Cardiac fibroblast (primary cell): ENCODE measurements at places on chromosomes 4 and X.

- peak; percentile 26 for DNase-seq
Observed at GRCh38 chr4:74934016-74934831, 1.3 kb downstream of the PARM1 start.

- DNase-seq: no peak
Observed at GRCh38 chrX:129786210-129786651, 6.5 kb downstream of the SASH3 start.

GRCh38 chr4:138205531-138206233 is 36.5 kb downstream of the SLC7A11 start:
- no peak for DNase-seq

DNA sequence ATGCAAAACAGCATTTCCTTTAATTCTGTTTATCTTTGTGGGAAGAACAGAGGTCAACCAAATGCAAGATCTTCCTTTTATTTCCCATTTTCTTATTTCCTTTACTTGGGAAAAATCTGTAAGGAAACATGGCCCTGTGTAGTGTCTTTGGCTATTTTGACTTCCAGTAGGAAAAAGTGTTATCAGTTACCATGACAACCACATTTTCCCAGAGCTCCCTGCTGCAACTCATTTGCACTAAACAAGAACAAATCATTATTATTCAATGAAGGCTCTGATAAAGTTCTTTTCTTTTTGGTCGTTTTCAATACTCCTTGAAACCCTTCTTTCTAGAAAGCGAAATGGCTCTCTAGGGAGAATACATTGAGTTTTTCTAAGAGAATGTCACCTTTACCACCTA is 117.2 kb upstream of the DDX53 start:
- DNase-seq: no peak

DNA sequence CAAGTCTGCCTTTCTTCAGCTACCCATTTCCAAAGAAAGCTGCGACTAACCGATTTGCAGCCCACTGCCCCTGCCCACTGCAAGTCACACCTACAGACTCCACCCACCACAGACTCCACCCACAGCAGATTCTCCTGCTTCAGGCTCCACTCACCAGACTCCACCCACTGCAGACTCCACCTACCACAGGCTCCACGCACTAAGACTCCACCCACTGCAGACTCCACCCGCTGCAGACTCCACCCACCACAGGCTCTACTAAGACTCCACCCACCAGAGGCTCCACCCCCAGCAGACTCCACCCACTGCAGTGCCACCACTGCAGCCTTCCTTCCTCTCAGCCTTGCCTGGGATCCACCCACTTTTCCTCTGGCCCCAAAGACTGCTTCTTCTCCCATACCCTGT is 41.3 kb downstream of the ABLIM2 start:
- peak; percentile 50 for DNase-seq

DNA sequence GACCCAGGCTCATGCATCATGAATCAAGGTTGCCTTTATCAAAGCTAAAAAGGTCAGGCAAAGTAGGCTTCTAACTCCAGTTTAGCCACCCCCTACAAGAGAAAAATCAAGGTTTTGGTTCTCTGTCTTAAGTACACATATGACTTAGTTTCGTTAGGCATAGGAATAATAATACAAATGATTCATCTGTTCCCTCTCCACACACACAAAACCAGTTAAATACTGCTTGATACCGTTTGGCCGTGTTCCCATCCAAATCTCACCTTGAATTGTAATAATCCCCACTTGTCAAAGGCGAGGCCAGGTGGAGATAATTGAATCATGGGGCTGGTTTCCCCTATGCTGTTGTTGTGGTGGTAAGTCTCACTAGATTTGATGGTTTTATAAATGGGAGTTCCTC is 226.2 kb downstream of the HS6ST2 start:
- no peak for DNase-seq

GRCh38 chr4:156756118-156756517 is 215.5 kb downstream of the PDGFC start:
- peak; percentile 40 for DNase-seq

GRCh38 chr4:184100297-184100885 is 117.3 kb downstream of the ENPP6 start:
- DNase-seq: peak; percentile 20

DNA sequence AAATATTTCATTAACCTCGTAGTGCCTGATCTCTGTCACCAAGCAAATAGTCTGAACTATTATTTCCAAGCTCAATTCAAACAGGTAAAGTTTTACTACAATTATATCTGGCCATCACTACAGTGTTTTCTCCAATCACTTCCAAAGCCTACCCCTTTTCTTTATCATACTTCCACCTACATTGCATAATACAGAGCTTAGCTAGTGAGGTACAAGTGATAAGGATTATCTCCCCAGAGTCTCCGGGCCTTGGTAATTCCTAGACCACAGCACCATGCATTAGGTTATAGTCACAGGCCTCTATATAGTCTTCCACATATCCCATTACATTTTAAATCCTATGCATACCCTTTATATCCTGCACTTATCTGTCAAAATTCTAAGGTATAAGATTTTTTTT is 154.2 kb downstream of the SNCA start:
- no peak for DNase-seq

DNA sequence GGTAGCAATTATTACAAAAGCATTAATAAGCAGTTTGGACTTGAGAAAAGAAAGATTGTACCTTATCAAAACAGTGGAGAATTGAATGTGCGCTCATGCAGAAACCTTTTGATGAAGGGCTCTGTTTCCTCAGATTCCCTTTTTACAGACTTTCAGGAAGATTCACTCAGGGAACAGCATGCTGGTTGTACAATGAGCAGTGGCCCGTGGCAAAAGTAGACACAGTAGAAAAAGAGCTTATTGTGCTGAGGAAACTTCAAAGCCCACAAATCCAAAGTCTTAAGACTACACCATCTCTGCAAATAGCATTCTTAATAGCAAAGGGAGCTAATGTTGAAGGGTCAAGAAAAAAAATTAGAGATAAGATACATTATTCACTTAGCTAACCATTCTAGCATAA is 858.9 kb downstream of the PDHA2 start:
- DNase-seq: no peak

DNA sequence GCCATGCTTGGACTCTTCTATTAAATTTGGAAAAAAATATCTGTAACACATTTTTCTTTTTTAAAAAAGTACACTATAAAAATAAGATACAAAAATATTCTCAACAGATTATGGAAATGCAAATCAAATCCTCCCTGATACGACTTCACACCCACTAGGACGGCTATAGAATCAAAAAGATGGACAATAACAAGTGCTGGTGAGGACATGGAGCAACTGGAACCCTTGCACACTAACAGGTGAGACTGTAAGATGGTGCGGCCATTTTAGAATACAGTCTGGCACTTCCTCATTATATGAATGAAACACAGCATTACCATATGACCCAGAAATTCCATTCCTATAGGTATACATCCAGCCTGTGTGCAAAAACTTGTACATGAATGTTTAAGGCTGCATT is 83.6 kb downstream of the GATB start:
- no peak for DNase-seq

DNA sequence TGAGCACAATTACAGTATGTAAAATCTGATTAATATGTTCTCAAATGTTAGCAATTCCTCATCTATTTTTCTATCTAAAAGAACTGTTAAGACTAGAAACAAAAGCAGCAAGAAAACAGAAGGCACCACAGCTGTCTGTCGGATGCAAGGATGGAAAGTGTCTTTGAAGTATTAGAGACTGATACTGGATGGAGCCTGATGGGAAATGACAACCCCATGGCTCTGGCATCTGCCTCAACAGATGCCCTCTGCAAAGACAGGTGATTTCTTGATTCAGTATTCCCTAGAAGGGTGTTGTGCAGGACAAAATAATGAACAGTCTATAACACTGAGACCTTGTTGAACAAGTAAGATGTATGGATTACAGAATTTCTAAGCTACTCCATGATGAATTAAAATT is 19.7 kb downstream of the LRCH2 start:
- no peak for DNase-seq

GRCh38 chr4:107380836-107381438 is 339.1 kb downstream of the PAPSS1 start:
- DNase-seq: no peak

- DNase-seq: no peak
Observed at GRCh38 chrX:118221270-118221669, 104.7 kb upstream of the KLHL13 start.

DNA sequence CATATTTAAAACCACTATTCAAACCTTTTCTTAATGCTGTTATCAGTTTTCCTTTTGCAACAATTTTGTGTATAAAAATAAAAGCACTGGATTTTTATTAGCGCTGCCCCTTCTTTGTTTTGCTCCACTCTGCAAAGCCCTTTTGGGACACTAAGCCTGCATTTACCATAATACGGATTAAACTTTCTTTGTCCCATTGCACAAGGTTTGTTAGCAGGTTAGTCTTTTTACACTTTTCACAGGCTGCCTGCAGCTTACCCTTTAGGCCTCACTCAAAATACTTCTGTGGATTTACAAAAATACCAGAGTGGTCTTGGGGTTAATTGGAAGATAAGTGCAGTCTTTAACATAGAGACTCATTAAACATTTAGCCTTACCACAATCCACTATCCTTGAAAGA is 35.7 kb upstream of the MAB21L2 start:
- no peak for DNase-seq

DNA sequence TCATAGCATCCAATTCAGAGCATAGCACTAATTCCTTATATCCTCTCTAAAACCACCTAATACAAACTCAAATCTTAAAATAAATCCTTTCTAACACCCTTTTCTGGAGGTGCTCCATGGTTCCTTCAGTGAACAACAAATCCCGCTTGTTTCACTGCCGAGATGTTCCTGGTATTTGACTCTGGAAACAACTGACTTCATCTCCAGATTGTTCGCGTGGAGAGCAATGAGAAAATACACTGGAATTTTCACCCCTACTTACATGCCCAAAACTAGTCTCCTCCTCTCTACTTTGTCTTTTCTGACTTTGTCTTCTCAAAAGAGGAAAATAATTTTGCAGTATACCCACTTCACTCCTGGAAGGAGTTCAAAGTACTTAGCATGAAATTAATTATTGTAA is 129.0 kb downstream of the PLS3 start:
- peak; percentile 43 for DNase-seq

- no peak for DNase-seq
Observed at GRCh38 chrX:73964579-73964978, 339.4 kb upstream of the ZCCHC13 start.

DNA sequence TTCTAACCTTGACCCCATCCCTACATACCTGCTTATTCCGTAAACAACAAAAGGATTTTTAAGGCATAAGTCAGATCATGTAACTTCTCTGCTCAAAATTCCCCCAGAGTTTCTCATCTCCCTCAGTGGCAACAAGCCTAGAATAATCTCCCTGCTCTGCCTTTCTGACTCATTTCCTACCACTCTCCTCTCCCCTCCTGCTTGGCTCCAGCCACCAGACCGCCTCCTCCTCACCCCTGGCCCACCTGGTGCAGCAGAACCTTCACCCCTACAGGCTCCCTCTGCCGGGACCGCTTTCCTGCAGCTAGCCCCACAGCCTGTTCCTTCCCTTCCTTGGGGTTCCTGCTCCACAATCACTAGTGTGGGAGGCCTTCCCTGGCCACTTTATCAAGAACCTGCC is 32.1 kb downstream of the TSPAN5 start:
- peak; percentile 95 for DNase-seq

GRCh38 chr4:118314221-118314620 is 38.6 kb downstream of the PRSS12 start:
- DNase-seq: no peak

DNA sequence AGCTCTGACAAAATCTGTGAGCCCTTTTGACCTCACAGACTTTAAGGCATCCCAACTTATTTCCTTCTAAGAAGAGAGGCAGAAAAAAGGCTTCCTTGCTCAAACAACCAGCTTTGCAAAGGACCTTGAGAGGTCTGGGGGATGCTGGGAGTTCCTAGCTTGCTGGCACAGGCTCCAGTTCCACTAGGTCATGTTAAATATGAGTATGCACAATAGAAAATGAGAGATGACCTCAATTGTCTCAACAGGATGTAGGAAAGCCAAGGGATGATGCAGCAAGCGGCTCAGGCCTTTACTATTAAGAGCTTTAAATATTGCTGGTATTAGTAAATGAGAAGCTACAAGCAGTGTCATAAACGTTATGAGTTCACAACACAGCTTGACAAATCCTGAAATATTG is 13.3 kb upstream of the ZNF827 start:
- peak; percentile 18 for DNase-seq

DNA sequence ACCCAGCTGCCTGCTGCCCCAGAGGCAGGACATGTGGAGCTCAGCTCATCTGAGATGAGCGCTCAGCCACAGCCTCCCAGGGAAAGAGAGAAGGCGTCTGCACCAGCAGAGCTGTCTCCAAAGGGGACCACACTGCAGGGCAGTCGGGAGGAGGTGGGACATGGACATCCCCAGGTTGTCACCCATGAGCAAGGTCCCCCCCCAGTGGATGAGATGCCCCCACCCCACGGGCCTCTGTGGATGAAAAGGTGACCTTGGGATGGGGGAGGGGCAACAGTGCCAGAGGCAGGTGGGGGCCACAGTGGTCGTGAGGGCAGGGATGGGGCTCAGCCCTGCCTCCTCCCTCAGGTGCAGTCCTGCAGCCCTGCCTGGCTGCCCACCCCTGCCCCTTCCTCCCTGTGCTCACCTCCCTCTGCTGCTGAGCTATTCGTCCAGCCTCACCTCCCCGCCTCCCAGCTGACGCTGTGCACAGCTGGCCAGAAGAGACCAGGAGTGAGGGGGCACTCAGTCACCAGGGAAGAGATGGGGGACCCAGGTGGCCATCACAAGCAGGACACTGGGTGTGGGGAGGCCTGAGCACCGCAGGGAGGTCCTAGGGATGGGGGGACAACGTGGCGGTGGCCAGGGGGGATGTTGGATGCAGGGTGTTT is 9.3 kb downstream of the NKX1-1 start:
- DNase-seq: no peak

DNA sequence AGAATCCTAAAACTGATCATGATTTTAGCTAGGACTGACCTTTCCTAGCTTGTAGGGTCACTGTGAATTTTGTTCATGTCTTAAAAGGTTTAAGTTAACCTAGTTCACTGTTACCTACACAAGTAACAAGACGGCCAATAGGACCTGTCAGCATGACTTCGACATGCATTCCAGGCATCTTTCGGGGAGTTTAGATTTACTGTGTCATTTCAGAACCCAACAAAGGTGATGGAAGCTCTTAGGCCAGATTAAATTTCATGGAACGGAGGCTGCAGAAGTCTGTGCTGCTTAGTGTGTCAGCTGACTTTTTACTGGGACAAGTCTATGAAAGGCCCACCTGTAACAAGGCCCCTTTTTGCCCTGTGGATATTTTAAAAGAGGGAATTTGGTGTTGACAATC is 93.1 kb downstream of the GATB start:
- DNase-seq: no peak

DNA sequence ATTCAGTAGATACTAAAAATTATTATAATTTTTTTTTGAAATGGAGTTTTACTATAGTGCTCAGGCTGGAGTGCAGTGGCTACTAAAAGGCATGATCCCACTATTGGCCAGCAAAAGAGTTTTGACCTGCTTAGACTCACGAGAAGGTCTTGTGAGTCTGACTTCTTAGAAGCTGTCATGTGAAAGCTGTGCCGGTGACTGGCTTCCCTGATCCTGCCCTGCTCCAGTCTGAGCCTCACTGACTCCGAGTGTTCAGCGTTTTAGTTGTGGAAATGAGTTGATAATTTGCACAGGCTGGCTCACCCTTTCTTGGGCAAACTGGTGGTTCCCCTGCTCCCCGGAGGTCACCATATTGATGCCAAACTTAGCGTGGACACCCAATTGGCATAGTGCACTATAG is 16.4 kb upstream of the CXCL8 start:
- no peak for DNase-seq
